ENCODE measurements at places on chromosomes 7 and 10.
A peak's percentile ranks its signal among the peaks of the same experiment; 100 is the strongest.

DNA sequence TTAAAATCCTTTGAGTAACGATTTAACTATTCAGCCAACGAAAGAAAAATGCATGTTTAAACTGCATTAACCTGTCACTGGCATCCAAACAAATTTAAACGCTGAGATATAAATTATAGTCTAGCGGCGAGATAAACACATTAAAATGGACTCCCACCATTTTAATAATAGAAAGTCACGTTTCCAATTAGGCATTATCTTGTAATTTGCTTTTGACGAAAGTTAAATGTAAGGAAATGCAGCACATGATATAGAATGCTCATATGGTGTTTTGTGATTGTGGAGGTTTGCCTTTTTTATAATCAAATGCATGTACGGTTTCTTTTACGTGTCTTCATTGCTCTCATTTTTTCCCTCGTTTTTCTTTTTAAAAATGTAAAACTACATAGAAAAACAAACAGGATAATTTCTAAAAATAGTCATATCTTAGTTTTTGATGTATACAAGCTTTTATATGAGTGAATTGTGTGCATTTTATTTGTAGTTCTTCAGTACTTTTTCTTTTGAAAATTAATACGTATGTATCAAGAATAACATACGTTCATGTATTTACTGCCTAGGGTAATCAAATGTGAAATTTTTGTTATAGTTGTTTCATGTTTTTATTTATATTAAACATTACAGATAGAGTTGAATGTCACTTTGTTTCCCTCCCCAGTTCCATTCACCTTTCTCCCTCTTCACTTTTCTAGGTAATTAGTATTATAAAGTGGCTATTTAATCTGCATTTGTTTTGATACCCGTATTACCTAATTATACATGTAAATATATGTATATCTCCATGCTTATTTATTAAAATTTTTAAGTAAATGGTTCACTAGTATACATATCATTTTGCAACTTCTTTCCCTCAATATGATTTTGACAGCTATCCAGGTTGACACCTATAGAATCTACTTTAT, 1.1 kb upstream of the KLF14 start:
- DNase-seq: no peak

DNA sequence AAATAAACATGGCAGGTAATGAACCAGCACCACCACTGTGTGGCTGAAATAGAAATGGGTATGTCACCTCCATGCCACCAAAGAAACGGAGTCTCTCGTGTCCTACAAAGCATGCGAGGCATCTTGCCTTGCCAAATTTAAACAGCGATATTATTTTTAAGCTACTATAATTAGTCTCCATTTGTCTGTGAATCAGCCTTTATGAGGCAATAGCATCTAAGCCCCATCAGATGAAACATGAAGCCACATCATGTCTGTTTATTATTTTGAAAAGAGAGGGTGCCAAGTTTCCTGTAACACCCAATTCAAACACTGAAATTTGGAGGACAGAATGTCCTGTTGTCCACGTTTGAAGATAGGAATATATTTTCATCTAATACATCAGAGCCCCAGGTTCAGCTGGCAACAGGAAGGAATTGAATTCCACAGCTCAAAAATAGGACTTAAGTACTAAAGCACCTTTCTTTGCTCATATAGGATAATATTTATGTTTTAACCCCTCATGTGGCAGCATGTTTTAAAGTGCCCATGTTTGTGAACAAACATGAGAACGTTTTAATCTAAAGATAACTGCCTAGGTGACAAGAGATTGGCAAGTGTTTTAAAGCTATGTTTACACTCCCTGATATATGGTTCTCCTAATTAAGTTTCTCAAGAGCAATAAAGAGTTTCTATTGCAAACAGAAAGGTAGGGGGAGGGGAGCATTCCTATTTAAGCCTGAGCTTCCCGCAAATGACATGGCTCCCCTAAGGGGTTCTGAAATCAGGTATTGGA, 86.8 kb downstream of the SORBS1 start:
- no peak for DNase-seq

DNA sequence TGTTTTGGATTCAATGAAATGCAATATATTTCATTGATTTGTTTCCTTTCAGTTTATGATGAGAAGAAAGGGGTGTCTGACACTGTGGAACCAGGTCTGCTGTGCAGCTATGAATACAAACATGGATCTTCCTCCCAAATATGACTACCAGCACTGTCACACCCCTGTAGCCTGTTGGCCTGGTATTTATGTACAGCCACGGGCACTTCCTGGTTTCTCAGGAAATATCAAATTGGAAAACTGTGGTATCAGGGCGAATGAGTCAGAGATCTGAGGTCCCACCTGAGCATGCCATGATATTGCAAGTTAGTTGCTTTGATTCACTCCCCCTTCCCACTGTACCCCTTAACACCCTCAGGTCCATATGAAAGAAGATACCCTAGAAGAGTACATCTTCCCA, 87.8 kb downstream of the DNMBP start:
- DNase-seq: no peak

DNA sequence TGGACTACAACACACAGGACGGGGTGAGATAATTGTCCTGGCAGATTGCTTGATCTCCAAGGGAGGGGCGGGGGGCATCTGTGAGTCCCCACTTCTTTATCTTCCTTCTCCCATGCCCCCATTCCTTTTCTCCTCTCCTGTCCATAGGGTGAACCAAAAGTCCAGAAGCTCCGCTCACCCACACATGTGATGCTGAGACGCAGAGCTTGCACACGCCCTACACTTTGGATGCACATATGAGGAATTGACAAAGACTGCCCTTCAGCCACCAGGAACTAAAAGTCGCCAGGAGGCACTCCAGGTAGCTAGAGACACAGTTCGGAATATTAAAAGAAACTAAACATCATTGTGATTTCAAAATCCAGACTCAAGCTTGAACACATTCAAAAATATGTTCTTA, 112.7 kb upstream of the FGFR2 start:
- DNase-seq: no peak

DNA sequence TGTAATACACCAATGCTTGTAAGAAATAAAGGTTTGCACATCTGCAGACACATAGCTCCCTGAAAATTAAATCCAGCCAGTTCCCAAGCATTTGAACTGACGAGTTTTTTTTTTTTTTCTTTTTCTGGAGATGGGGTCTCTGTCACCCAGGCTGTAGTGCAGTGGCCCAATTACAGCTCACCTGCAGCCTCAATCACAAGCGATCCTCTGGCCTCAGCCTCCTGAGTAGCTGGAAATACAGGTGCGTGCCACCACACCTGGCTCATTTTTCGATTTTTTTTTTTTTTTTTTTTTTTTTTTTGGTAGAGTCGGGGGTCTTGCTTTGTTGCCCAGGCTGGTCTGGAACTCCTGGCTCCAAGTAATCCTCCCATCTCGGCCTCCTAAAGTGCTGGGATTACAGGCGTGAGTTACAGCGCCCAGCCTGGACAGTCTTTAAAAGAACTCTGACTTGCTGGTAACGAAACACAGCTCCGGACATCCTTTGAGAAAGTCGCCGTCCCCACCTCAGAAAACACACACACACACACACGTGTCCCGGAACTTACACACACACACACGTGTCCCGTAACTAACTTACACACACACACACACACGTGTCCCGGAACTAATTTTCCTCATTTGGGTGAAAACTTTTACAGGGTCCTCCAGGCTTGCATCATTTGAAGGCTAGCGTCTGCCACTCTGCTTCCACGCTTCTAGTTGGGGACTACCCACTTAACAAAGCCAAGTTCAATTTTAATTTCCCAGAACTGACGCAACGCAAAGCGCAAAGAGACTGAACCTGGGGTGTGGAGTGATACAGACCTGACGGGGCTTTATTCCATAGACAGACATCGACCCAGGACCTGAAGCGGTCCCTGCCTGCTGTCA, 18.6 kb downstream of the OCM2 start:
- peak; percentile 75 for DNase-seq

- DNase-seq: no peak
These were observed 1058.4 kb downstream of the SORCS3 start for GRCh38 chr10:105699504-105699903.

- no peak for DNase-seq
These were observed 51.3 kb upstream of the FAM3C start for GRCh38 chr7:121447243-121447910.

DNA sequence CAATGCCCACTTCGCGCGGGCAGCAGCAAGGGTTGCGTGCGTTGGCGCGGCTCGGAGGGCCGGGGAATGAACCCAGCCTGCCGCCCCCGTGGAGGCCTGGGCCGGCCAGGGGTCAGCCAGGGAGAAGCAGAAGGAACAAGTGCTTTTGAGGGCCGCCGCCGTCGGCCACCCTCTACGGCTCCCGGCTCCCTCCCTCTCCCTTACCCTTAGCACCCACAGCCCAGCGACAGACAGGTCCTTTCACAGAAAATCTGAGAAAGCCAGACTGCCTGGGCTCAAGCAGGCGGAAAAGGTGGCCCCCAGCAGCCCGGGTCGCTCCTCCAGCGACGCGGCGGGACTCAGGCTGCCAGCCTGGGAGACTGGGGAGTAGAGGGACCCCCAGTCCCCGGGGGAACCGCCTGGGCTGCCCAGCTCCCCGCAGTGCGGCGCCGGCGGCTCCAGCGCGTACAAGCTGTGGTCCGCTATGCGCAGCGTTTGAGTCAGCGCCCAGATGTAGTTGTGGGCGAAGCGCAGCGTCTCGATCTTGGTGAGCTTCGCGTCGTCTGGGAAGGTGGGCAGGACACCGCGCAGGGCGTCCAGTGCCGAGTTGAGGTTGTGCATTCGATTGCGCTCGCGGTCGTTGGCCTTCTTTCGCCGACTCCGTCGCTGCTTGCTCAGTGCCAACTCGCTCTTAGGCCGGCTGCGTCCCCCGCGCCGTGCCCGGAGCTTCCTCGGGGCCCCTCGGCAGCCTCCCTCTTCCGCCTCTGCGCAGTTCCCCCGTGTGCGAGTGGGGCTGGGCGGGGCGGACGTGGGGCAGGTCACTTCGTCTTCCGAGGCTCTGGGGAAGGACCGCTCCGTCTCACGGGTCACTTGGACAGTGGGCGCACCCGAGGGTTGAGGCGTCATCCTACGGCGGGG, 815 bp downstream of the NEUROG3 start:
- no peak for DNase-seq

DNA sequence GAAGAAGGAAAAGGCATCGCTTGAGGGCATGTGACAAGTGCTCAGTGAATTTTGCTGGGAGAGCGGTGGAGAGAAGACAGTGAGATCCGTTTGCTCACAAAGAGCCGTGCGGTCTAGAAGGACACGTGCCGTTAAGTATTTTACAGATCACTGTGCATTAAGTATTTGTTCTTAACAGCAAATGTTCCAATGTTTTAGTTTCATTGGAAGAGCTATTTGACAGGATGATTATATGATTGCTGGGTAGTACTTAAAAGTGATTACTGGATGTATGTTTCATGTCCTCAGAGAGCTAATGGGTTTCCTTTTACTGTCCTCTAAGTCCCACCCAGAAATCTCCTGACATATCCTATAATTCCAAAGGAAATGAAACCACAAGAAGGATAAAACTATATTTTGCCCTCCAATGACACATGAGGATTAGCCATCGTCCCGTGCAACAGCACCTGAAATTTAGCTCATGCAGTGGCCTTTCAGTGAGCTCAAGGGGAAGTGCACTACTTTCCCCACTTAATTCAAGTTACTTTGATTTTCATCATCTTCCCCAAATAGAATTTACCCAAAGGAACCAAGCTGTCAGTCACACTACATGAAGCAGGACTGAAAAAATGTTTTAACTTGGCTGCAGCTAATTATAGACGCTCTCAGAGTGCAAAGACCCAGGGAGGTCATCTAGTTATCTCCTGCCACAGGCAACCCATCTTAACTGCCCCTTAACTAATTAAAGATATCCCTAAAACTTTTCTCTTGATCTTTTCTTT, 80.3 kb downstream of the KLF6 start:
- no peak for DNase-seq

- no peak for DNase-seq
These were observed 64.9 kb downstream of the FOXL3 start for GRCh38 chr7:354597-355470.

- no peak for DNase-seq
These were observed 161.3 kb upstream of the AUTS2 start for GRCh38 chr7:69436946-69437345.

DNA sequence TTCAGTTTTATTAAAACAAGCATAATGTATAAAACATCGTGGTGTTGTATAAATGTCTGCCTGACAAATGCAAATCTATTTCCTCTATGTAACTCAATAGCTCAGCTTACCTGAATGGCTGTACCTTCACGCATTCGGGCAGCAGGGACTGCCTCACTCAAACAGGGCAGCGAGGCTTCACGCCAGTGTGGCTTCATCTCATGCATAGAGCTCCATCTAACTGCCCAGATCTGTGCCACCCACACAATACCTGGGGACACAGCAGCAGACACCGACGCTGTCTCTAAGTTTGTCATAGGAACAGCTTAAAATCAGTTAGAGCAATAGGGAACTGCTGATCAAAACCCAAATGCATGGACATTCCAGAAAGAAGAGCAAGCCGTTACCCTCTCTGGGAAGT, 182.8 kb upstream of the ANKRD30A start:
- no peak for DNase-seq

GRCh38 chr10:117936141-117936540, 110.6 kb downstream of the RAB11FIP2 start:
- peak; percentile 34 for DNase-seq

DNA sequence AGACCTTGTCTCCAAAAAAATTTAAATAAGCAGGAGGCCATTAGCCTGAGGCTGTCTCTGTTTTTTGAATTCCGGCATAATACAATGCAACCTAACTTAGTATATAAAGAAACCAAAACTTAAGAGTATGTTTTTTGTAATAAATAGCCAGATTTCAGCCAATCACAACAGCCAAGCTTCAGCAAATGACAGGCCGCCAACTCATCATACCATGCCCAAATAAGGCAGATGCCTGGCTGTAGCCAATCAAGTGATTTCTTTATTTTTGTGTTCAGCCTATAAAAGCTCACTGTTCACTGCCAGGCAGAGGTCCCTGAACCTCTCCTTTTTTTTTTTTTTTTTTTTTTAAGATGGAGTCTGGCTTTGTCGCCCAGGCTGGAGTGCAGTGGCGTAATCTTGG, 12.7 kb upstream of the PURB start:
- peak; percentile 27 for DNase-seq

DNA sequence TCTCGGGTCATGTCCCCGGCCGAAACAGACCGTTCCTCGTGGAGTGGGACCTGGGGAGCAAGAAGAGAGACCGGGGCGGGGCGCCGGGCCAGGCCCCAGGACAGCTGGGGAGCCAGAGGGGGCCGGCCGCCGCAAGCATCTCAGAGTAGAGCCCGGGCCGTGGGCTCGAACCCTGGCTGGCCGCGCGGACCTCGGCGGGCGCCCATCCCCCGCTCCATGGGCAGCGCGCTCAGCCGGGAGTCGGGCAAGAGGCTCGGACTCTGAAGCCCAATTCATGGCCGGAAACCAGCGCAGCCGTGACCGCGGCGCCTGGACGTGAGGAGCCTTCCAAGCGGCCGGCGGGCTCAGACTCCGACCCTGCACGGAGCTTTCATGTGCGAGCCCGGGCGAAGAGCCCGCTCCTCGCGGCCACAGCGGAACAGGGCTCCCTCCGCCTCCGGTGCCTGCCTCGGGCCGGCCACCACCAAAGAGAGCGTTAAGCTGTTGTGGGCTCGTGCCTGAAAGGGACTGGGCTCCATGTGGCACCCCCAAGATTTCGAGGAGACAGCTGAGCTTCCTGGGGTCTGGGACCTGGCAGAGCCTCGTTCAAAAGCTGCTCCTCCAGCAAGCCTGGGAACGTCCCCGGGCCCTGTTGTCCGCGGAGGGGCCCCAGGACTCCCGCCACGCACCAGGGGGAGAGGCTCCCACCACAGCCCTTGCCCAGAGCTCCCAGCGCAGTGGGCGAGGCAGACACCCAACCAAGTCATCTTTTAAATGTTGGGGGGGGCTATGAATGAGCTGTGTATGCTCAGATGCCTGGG, 757 bp upstream of the GRID1 start:
- DNase-seq: peak; percentile 32

GRCh38 chr10:91242940-91243339, 22.5 kb downstream of the PCGF5 start:
- no peak for DNase-seq

Measured in NB4 (cell line).